ENCODE measurements at places on chromosomes 7 and 10. TPM values are rescaled to one million over a fixed set of nuclear protein-coding genes. Genes with fewer than 3 reads are reported as not detected.

DNA sequence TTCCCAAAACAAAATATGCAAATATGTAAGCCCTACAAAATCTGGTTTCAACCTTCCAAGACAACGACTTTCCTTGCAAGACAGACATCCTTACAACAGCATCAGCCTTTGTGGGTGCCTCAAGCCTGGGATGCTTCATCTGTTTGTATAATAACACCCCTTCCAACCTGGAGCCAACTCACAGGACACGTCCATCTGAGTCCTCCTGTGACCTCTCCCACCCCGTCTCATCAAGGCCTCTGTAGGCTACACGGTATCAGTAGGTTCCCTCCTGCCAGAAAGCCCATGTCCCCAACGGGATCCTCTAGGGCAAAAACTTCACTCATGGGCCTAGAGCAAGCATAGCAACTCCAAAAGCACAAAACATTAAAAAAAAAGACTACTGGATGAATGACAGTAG, 173.2 kb downstream of the TNS3 start:
- DNase-seq = no peak
- no peak overlapping the region for H3K27ac ChIP-seq
- H3K4me1 ChIP-seq = peaks cover 21% of the 10 kb centered on the region
- peaks cover 49% of the 10 kb centered on the region for H3K36me3 ChIP-seq
- no peak overlapping the region for H3K4me3 ChIP-seq

The INMT gene
- 1.7 TPM for total RNA-seq

The FKBP9 gene
- 146 TPM for total RNA-seq

- DNase-seq = peak; percentile 93
- H3K4me1 ChIP-seq = peaks cover 6% of the 10 kb centered on the region
- peak overlapping the region; percentile 68 for H3K4me3 ChIP-seq
- H3K27me3 ChIP-seq = no peaks in the 10 kb centered on the region
- no peaks in the 10 kb centered on the region for H3K36me3 ChIP-seq
Observed at GRCh38 chr10:91163869-91164474, 56.5 kb upstream of the PCGF5 start.

The SUGCT gene
- 7.5 TPM for total RNA-seq

- no peaks in the 10 kb centered on the region for H3K27me3 ChIP-seq
- peak; percentile 36 for DNase-seq
- H3K4me1 ChIP-seq = peaks cover 2% of the 10 kb centered on the region
- H3K4me3 ChIP-seq = peak within 1 kb of the TSS; percentile 76
Observed at GRCh38 chr10:70887804-70888800, at the start of gene PCBD1. TSS of gene PCBD1 (minus strand) at chr10:70888565. CDS start at chr10:70888533, 32 bp downstream.

The CPN1 gene
- not detected for total RNA-seq

GRCh38 chr10:106424054-106424453, 740.5 kb downstream of the SORCS1 start:
- H3K4me1 ChIP-seq = no peaks in the 10 kb centered on the region
- no peak overlapping the region for H3K4me3 ChIP-seq
- no peaks in the 10 kb centered on the region for H3K27me3 ChIP-seq
- peak; percentile 96 for DNase-seq
- no peaks in the 10 kb centered on the region for H3K36me3 ChIP-seq

- 0 out of 2 replicates have a peak, but pooled peaks cover 2% of the 10 kb centered on the region for H3K27me3 ChIP-seq
- H3K4me1 ChIP-seq = peaks cover 4% of the 10 kb centered on the region
- no peaks in the 10 kb centered on the region for H3K36me3 ChIP-seq
- H3K4me3 ChIP-seq = no peak overlapping the region
Observed at GRCh38 chr7:132742189-132742612, 165.9 kb upstream of the PLXNA4 start.

DNA sequence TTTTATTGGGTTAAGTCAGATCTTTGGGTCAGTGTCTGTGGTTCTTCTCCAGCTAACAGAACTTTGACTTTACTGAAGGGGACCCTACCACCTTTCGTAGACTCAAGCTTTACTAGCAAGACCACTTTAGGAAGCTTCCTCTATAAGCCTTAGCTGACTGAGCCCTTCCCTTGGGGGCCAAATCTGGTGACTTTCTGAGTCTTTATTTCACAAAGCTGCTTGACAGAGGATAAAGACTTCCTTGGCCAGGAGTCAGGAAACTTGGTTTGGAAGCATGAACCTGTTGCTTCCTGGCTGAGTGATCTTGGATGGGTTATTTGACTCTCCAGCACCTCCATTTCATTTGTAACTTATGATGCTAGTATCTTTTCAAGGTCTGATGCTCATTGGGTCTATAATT, 466.7 kb downstream of the TYW1 start:
- no peaks in the 10 kb centered on the region for H3K4me1 ChIP-seq
- H3K27ac ChIP-seq = no peak overlapping the region
- H3K36me3 ChIP-seq = no peaks in the 10 kb centered on the region
- H3K4me3 ChIP-seq = no peak overlapping the region

GRCh38 chr10:126156012-126156411, 232.3 kb downstream of the ADAM12 start:
- H3K36me3 ChIP-seq = no peaks in the 10 kb centered on the region
- H3K27ac ChIP-seq = no peak overlapping the region
- H3K4me1 ChIP-seq = peaks cover 4% of the 10 kb centered on the region

- H3K27me3 ChIP-seq = no peaks in the 10 kb centered on the region
- peak; percentile 90 for DNase-seq
- no peak overlapping the region for H3K4me3 ChIP-seq
- H3K27ac ChIP-seq = peak overlapping the region; percentile 2
Observed at GRCh38 chr10:24503461-24504320, 220.0 kb downstream of the ARHGAP21 start.

- no peak for DNase-seq
- H3K36me3 ChIP-seq = no peaks in the 10 kb centered on the region
- H3K27ac ChIP-seq = no peak overlapping the region
- no peak overlapping the region for H3K4me3 ChIP-seq
- H3K27me3 ChIP-seq = no peaks in the 10 kb centered on the region
Observed at GRCh38 chr10:64103750-64104470, 582.7 kb downstream of the REEP3 start.

The CNTNAP2 gene
- not detected for total RNA-seq

The CYP26C1 gene
- under 0.01 TPM for total RNA-seq

DNA sequence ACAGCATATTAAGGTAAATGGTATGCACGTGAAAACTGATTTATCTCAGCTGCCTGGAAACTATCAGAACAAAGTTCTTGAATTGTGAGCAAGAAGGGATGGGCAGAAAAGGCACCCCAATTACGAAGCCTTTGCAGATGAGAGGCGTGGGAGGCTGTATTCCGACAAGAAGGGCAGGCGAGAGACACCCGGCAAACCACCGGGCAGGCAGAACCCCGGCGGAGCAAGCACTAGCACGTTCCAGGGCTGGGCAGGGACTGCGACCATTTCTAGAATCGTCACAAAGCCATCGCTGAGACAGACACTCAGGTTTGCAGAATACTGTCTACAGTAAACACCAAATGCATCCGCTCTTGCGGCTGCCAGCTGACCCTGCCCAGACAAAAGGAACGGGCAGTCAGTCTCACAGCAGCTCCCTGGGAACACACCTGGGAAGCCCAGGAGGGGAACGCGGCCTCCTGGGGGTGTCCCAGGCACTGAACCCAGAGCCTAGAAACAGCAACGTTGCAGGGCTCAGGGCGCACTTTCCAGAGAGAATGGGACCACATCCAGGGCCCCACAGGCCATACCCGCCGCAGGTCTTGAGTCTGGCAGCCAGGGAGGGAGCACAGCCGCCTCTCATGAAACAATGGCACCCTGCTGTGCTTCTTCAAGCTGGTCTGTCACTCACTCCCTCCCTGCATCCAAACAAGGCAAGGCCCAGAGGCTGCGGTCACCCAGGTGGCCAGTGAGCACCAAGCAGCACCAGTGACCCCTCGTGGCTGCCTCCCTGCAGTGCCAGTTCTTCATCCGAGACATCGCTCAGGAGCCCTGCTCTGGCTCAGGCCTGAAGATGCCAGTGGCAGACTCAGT, 261.9 kb downstream of the PTPRN2 start:
- H3K36me3 ChIP-seq = no peaks in the 10 kb centered on the region
- H3K4me3 ChIP-seq = no peak overlapping the region
- no peaks in the 10 kb centered on the region for H3K4me1 ChIP-seq
- DNase-seq = no peak
- H3K27me3 ChIP-seq = no peaks in the 10 kb centered on the region
- H3K27ac ChIP-seq = no peak overlapping the region

The GPNMB gene
- total RNA-seq = under 0.01 TPM

The PTPRN2 gene
- under 0.01 TPM for total RNA-seq

DNA sequence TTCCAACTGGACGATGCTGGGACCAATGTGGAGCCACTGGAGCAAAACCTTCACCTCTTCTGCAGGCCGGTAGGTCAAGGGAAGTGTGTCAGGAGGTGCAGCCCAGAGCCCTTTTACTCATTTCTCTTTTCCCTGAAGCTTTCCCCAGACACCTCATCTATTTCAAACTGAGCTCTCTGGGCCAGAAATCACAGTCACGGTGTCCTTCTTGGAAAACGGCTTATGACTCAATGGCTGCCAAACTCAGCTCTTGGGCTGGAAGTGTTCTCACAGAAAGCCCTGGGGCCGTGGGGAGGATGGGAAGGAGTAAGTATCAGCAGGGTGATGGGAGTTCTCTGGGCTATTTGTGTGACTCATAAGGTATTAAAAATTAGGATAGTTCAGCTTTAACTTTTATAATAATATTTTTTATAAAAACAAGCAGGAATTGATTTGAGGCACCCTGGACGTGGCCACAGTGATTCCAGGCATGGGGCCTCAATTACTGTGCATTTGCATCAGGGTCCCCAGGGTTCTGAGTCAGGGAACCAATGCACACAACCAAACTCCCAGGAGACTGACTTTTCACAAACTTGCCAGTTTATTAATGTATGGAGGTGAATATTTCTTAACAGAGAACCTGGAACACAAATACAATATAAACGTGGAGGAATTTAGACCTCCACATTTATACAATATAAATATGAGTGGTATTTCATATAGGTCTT, 187.4 kb upstream of the TMEM72 start:
- peak; percentile 82 for DNase-seq
- no peak overlapping the region for H3K27ac ChIP-seq
- H3K4me3 ChIP-seq = no peak overlapping the region
- H3K4me1 ChIP-seq = peaks cover 6% of the 10 kb centered on the region

The RPEL1 gene
- total RNA-seq = under 0.01 TPM

DNA sequence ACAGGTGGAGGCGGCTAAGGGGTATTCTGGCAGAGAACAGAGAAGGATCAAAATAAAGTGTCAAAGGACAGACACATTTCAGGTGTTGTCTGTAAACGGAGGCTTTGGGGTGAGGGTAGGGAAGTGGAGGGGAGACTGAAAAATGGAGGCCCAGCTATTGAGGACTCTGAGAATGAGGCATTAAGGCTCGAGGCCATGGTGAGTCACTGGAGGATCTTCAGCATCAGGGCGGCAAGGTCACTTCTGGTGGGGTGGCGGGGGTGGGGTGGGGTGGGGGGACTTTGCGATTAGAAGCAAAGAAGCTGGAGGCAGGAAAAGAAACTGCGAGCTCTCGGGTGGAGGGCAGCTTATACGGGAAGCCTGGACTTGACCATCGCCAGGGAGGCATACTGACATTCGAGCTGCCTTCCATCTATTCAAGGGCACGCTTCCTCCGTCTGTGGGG, 58.4 kb upstream of the PCGF5 start:
- peak overlapping the region; percentile 65 for H3K27ac ChIP-seq
- H3K36me3 ChIP-seq = no peaks in the 10 kb centered on the region
- no peaks in the 10 kb centered on the region for H3K27me3 ChIP-seq
- DNase-seq = peak; percentile 46

DNA sequence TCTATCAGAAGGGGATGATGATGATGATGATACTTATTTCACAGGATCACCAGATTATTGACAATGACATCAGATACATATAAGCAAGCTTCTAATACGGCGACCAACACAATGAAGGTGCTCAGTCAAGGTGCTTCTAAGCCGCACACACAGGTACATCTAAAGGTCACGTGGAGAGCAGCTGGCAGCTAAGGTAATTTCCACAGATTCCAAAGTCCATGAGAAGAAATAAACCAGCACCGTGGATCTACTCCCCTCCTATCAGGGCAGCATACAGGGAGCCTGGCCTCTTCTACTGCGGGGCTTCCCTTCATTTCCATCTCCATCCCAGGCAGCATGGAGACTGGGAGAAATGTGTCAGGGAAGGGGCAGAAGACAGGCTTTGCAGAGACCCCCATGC, 37.5 kb downstream of the DENND11 start:
- H3K27me3 ChIP-seq = no peaks in the 10 kb centered on the region
- H3K4me1 ChIP-seq = no peaks in the 10 kb centered on the region
- H3K27ac ChIP-seq = no peak overlapping the region
- DNase-seq = no peak
- H3K4me3 ChIP-seq = no peak overlapping the region

The LIPM gene
- not detected for total RNA-seq

DNA sequence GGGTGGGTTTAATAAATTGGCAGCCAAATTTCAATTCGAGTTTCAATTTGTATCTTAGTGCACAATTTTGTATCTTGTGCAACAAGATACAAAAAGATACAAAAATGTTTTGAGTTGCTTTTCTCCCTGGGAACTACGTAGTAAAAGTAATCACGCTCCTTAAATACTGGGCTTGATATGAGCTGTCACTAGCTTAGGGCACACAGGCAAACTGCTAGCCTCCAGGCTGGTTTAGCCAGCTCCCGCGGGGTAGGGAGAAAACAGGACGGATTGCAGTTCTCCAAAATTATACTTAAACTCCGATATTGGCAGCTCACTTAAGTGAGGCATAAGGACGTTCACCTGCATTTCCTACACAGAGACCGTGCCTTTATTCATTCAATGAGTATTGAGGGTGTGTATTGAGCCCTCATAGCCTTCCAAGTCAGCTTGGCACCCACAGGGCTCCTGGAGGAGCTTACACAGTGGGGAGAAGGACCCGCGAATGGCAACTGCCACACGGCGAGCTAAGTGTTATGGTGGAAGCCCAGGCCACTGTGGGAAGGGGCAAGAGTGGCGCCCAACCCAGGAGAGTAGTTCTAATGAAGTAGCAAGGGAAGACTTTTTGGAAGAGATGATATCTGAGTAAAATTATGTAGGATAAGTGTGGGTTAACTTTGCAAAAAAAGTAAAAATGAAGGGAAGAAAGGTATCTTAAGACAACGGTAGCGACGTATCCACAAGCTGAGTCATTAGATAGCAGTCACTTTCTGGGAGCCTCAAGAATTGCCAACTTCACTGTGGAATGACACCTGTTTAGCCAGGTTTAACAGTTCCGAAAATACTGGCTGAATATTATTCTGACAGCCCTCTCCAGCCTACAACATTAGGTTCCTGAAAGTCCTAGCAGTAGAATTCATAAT, 1.6 kb upstream of the EPC1 start:
- H3K27ac ChIP-seq = no peak overlapping the region
- H3K4me1 ChIP-seq = peaks cover 5% of the 10 kb centered on the region
- no peaks in the 10 kb centered on the region for H3K27me3 ChIP-seq
- no peak overlapping the region for H3K4me3 ChIP-seq
- no peaks in the 10 kb centered on the region for H3K36me3 ChIP-seq

DNA sequence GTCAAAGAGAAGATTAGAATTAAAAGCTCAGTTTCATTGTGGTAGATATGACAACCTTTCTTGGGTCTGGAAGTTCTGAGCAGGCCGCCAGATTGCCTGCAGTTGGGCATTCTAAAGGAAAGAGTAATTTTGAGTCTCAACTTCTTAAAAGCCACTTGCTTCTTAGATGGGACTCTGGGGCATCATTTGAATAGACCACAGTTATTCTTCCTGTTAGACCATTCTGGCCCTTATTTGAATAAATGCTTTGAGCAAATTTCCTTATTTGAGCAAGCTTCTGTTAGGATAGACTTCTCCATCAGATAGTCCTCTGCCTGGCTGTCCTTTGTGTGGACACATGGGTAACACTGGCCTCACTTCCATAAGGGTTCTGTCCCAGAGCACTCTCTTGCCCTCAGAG, 40.2 kb downstream of the SND1 start:
- H3K4me1 ChIP-seq = no peaks in the 10 kb centered on the region
- no peak overlapping the region for H3K4me3 ChIP-seq
- DNase-seq = no peak
- peaks cover 23% of the 10 kb centered on the region for H3K36me3 ChIP-seq
- H3K27me3 ChIP-seq = no peaks in the 10 kb centered on the region

The LAMB4 gene
- under 0.01 TPM for total RNA-seq

Measured in IMR-90 (cell line).